NCI-H1694 treated with DMSO at 0.1 percent for 48 hours (cell line): ENCODE measurements at places on chromosomes 16 and 17.

DNA sequence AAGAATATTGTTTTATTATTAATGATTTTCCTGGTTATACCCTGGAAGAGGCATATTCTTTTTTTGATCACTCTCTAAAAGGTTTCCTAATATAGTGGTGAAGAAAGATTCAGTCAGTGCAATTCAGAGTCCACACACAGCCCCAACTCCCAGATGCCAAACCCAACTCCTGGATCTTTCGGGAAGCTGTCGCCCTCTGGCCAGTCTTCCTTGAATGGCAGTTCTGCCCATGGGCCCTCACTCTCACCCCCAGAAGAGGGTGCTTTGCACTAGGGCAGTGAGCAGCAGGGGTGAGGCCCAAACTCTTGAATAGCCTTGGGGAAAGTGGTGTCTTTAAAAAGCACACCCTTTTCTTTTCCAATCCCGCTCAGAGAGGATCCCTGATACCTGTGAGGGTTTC is 11.0 kb downstream of the KRT32 start:
- DNase-seq: no peak

- no peak for DNase-seq
Observed at GRCh38 chr16:2090777-2091546, 43.2 kb downstream of the TSC2 start.

- DNase-seq: no peak
Observed at GRCh38 chr17:44130693-44131349, 7.4 kb upstream of the HDAC5 start.

GRCh38 chr17:60631119-60631518 is 31.1 kb downstream of the PPM1D start:
- DNase-seq: no peak

DNA sequence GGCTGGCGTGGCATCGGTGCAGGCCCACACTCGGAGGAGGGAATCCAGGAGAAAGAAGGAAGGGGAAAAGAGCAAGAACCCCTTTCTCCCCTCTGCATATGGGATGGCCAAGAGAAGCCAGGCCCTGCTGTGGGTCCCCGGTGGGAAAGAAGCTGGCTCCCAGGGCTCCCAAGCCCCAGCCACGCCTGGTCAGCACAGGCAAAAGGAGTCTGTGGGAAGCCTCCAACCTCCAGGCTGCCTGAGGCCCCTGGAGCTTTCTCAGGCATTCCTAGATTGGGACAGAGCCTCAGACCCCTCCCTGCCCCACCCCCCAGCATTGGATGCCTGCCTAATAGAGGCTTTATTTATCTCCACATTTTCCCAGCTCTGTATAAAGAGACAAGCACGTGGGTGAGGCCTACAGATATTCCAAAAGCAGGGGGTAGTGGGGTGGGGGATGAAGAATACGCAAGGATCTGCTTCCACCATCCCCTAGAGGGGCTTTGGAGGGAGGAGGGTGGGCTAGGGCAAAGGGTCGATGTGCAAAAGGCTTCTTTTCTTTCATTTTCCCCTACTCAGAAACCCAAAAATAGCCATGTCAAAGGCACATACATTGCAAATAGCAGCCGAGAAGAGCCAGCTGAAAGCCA is 56.4 kb downstream of the MPRIP start:
- no peak for DNase-seq

- no peak for DNase-seq
Observed at GRCh38 chr16:84973236-84973635, 38.1 kb downstream of the ZDHHC7 start.

- no peak for DNase-seq
Observed at GRCh38 chr17:61245706-61246135, 153.9 kb upstream of the TBX2 start.

DNA sequence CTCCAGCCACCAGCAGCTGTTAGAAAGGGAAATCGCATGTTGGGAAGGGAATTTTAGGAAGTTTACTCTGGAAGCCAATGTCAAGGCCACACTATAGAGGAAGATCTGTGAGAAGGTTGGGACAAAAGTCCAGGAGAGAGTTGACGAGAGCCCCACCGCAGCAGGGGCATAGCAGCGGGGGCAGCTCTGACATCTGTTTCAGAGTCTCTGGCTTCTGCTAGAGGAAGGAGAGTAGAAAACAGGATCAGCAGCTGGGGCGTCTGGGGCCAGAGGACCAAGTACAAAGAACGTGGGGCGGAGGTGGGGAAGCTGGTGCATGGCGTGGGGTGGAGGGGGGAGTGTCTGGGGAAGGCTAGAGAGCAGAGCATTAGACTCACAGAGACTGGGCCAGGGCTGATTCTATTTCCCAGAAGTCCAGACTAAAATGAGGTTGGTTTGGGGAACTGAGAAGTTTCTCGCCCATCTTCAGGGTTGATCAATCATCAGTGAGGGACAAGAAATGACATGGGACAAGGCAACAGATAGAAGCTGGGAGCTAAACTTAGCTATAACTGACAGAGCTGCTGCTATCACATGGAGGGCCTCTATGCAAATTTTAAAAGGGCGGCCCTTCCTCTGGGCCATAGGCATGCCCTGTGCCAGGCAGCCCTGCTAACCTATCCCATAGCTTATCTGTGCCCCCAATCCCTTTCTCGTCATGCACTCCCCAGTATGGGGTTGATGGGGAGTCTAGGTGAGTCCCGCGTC is 1.2 kb downstream of the RABEP2 start:
- no peak for DNase-seq
